ENCODE measurements at places on chromosomes 2 and 18. TPM values are rescaled to one million over a fixed set of nuclear protein-coding genes. Genes with fewer than 3 reads are reported as not detected.

SLC40A1 gene
- total RNA-seq = 0.79 TPM

TRAK2 gene
- 33.8 TPM for total RNA-seq

SERPINB3 gene
- total RNA-seq = not detected

RAB27B gene
- total RNA-seq = 9.8 TPM

Measured in placental epithelial cell (primary cell).